ENCODE measurements at places on chromosomes 3 and 15.

GRCh38 chr15:63050731-63051155 is 8.2 kb downstream of the TPM1 start:
- DNase-seq: no peak

GRCh38 chr3:41907330-41908073 is 54.4 kb downstream of the ULK4 start:
- no peak for DNase-seq

DNA sequence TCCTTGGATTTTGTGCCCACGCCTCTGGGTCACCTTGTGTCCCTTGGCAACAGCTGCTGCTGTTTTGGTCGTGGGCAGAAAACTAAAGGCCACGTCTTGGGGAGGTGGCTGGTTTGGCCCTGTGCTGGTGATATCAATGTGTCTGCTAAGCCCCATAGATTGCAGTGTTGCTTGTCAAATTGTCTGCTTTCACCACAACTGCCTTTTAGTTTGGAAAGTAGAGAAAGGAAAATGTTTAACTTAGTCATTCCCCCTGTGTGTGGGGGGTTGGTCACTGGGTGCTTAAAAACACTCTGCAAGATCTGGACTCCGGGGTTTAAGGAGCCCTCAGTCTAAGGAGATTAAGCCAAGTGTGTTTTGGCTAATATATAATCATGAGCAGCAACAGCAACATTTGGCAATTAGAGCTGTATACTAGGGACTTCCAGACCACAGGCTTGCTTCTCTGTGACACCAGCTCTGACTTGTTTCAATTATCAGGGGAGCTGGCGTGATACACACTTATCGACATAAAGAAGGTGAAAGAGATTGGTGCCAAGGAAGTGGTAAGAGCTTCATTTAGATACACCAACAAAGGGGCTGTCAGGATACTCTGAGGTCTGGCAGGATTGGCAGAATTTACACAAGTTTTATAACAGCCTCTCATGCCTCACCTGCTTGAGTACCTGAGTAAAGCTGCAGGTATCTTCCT is 3.5 kb downstream of the SMAD3 start:
- DNase-seq: peak; percentile 14

GRCh38 chr3:149506540-149506939 is 32.0 kb downstream of the TM4SF4 start:
- DNase-seq: peak; percentile 50

- DNase-seq: no peak
These were observed 171.8 kb upstream of the WNT5A start for GRCh38 chr3:55658690-55659562.

DNA sequence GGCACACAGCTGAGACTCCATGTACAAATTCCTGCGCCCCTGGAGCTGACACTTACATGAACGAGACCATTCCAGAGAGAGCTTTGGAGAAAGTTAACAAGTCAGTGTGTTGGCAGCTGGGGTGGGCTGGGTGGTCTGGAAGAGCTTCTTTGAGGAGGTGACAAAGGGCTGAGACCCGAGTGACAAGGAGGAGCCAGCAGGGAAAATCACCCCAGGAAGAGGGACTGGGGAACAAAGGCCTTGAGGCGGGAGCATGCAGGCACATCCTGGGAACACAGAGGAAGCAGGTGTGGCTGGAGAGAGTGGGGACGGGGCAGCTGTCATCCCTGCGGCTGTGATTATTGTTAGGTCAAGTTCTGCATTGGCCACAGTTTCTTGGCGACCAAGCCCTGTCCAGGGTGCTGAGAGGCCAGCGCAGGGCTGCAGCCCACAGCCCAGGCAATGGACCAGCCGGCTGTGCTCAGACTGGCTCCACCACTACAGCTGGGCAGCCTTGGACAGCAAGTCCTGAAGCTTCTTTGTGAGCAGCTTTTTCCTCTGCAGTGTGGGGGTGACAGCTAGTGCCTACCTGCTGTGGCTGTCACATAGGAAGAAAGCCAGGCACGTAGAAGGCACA is 34.2 kb upstream of the PRR23E start:
- peak; percentile 57 for DNase-seq

- peak; percentile 34 for DNase-seq
These were observed 216.9 kb downstream of the ATP8B4 start for GRCh38 chr15:49901996-49902684.

DNA sequence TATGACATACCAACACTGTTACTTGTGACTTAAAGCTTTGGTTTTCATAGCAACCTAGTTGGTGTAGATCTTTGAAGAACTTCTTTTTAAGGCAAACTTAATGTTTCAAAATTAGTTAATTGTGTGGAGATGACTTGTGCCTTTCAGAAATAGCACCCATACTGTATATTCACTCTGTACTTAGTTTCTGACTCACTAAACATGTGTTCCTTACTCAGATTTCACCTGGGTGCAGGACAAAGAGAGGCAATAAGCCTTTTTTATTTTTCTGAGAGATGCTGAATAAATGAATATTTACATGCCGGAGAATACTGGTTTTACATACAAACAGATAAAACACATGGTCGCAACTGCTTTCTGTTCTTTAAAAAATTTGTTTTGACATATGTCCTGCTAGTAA is 44.8 kb downstream of the SLC25A26 start:
- DNase-seq: no peak

All from AG08395 (cell line).